HS-27A (cell line): ENCODE measurements at places on chromosomes 11 and 22.

GRCh38 chr22:48629631-48630432 is 1197.8 kb downstream of the BRD1 start:
- no peak for DNase-seq

- no peak for DNase-seq
Measured at GRCh38 chr11:20566591-20567434, 32.6 kb upstream of the SLC6A5 start.

DNA sequence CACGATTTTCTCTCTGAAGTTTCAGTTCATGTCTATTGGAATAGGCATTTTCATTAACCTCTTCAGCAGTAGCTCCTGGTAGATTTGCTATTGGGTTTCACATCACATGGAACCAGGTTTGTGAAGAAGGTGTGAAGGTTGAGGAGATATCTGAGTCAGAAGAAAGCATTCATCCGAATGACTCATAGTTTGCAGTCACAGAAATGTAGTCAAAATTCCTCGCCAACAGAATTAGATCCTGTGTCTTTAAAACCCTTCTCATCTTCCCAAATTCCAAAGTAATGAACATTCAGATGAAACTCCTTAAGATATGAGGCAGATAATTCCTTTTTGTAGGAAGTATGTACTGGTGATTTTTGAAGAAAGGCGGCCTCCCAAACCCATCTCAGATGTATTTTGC is 125.0 kb upstream of the LARGE1 start:
- DNase-seq: no peak

- no peak for DNase-seq
Measured at GRCh38 chr11:88164320-88164719, 10.9 kb downstream of the RAB38 start.

DNA sequence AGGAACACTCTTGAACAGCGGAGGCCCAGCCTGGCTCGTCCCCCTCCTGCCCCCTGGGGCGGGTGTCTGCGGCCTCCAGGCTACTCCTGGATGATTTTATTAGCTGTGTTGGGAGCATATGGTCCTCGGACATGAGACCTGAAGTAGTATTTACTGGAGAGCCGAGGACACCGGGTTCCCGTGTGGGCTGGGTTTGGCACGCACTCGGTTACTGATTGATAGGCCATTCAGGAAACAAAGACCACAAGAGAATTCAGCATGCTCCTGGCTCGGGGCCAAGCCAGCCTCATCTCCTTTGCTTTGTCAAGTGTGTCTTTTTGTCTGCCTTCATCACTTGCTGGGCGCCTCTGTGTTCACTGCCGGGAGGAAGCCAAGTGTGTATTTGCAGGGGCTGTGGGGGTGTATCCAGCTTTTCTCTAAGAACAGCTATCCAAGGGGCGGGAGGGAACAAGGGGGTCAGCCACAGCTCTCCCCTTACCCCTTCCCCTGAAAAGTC is 9.7 kb downstream of the FXYD2 start:
- no peak for DNase-seq

GRCh38 chr11:10807493-10808234 is 1.1 kb downstream of the EIF4G2 start:
- DNase-seq: no peak

DNA sequence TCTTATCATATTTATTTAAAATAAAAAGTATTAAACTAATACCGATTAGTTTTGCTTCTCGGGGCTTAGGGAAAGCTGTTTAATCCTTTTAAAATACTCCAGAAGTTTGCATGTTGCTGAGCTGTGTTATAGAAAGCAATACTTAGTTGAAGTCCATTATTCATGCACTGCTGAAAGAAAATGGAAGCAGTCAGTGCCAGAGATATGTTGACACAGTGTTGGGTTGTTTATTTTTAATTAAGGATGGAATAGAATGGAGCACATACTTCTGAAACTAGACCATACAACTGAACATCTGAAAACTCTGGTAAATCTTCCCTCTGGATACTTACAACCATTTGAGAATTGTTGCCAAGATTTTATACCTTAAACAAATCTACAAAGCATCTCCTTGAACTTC is 282.7 kb upstream of the CCDC179 start:
- no peak for DNase-seq

- no peak for DNase-seq
Measured at GRCh38 chr22:23376256-23376655, 195.9 kb downstream of the BCR start.

- DNase-seq: no peak
Measured at GRCh38 chr22:27213766-27214581, 556.6 kb downstream of the MIAT start.

GRCh38 chr22:42860968-42861367 is 3.9 kb upstream of the ARFGAP3 start:
- no peak for DNase-seq

DNA sequence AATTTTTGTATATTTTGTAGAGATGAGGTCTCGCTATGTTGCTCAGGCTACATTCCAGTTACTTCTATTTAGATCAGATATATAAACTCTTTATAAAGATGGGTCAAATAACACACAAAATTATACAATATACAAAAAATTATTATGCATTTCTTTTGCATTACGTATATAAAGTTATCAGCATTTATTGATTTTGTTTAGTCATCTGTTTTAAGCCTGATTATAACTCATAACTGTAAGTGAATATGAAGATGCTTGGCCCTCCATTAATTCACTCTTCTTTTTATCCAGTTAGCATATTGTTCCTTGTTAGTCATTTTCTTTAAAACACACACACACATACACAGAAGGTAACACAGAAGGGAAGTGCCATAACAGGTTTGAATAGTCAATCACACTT is 14.5 kb downstream of the AQP11 start:
- no peak for DNase-seq

DNA sequence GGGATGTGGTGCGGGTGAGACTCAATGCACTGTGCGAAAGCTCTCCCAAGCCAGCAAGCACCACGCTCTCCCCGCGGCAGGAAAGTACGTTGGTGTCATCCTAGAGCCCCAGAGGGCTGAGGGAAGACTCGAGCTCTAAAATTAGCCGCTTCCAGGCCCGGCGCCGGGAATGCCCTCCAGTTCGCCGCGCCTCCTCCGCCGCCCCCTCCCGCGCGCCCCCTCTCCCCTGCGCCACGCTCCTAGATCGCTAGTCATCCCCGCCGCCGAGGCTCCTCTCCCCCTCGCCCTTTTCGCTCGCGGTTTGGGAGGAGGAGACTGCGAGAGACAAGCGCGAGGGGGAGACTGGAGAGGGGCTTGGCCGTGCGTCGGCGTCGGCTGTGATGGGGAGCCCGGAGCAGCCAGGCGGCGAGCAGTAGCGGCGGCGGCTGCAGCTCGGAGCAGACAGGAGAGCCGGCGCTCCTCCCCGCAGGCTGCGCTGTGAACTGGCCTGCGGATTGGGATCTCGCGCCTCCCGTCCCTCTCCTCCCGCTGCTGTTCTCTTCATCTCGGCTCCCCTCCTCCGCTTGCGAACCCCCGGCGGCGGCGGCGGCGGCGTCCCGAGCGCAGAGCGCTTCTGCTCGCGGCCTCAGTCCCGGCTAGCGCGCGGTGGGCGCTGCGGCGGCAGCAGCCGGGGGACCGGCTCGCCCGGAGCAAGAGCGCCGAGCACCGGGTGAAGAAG is at the start of gene FAT3:
TSS of gene FAT3 (plus strand) at position 412 of the 718 bp plus-strand sequence. CDS start 127,295 bp downstream, outside the sequence.
- DNase-seq: no peak

DNA sequence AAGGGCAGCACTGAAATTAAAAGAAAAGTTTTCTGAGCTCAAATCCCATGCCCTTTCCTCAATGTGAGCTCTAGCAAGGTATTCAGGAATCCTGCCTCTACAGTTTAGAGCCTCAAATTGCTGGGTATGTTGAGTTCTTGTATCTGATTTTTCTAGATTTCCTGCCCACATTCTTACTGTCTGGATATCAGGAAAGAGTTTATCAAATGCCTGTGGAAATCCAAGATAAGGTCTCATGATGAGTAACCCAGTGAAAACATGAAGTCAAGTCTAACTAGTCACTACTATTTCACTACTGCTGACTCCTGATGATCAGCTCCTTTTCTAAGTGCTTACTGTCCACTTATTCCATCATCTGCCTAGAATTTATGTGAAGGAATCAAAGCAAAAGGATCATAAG is 29.8 kb downstream of the LIMK2 start:
- peak; percentile 34 for DNase-seq

- no peak for DNase-seq
Measured at GRCh38 chr22:25452116-25452700, 112.3 kb upstream of the GRK3 start.

DNA sequence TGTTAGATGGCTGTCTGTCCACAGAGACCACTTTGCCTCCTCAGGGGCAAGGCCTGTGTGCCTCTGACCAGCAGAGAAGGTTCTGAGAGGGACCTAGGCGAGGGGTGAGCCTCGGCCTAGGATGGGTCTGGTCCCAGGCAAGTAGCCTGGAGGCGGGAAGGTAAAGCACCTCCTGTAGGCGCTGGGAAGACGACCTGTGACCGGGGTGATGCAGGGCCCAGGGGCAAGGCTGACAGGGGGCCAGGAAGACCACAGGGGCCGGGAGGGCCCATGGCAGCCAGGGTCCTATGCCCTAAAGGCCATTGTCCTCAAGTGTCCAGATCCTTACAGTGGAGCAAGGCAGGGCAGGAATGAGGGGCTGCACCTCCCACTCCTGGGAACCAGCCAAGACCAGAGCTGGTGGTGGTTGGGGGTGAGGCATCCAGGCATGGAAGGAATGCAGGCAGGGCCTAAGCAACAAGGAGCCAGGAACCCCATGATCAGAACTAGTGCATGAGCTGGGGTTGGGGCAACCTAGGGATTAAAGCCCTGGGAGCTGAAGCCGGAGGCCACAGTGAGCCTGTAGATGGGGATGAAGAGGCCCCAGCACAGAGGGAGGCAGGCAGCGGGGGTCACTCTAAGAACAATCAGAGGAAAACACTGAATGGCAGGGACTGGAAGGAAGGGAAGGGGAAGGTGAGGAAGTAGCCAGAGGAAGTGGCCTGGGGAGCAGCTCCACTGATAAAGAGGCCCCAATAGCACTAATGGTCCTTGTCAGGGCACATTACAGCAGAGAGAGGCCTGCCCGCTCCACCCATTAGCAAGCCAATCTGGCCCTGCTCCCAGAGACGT is 32.9 kb upstream of the KLHL35 start:
- DNase-seq: peak; percentile 59

DNA sequence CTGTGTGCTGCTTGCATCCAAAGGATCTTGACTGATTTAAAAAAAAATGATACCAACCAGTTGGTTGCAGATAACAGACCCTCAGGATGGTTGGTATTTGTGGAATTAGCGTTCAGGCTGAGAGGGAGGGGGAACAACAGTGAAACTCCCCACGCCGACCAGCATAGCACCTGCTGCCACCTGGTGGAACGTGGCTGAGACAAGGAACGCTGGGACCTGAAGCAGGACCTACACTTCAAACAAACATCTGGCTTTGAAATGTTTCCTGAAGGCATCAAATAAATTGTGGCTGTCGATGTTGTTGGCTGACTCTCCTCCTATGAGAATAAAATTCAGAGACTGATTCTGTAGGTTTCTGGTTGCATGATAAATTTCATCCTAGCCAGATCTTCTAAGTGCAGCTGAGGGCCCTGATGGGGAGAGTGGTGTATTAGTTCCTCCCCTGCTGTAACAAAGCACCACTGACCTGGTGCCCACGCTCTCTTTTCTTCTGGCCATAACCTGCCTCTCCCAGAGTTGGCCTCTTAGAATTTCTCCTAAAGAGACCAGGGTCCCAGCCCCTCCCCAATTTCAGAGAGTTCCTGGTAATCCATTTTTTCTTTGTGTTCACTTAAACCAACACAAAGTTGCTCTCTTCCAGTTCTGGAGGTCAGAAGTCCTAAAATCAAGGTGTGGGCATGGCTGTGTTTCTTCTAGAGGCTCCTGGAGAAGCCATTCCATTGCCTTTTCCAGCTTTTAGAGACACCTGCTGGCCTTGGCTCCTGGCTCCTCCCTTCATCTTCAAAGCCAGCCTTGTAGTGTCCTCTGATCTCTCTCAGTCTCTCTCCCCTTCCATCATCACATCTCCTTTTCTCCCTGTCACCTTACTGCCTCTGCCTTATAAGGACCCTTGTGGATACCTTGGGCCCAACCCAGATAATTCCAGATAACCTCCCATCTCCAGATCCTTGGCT is 17.3 kb downstream of the APOL2 start:
- no peak for DNase-seq

- DNase-seq: no peak
Measured at GRCh38 chr22:22073769-22074561, 91.4 kb upstream of the TOP3B start.

DNA sequence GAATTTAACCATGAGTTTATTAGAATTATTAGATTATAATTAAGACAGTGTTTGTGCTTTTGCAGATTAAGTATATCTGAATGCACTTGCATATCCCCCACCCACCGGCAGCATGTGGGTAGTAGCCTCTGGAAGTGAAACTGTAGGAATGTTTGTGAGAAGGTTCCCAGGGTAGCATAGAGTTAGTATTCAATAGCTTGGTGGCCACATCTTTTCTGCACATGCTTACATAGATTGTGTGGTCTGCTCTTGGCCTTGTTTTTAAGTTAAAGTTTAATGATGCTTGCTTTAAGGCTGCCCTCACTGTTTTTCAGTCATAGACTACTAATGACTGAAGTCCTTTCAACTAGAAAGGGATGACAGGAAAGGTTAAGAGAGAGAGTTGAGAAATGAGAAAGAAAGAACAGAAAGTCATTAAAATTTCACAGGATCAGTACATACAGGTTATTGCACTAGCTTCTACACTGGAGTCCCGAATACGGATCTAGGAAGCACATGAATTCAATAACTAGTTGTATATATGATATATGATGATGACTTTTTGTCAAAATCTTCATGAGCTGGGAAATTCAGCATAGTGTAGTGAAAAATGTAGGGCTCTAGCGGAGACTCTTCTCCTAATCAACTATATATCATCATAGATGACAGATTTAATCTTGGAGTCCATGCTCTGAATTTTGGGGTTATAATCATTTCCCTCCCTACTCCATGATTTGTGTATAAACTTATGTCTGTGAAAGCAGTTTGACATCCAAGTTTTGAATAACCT is 137.1 kb downstream of the ARHGAP42 start:
- DNase-seq: no peak

GRCh38 chr11:67356864-67357561 is 3.7 kb upstream of the POLD4 start:
- no peak for DNase-seq

DNA sequence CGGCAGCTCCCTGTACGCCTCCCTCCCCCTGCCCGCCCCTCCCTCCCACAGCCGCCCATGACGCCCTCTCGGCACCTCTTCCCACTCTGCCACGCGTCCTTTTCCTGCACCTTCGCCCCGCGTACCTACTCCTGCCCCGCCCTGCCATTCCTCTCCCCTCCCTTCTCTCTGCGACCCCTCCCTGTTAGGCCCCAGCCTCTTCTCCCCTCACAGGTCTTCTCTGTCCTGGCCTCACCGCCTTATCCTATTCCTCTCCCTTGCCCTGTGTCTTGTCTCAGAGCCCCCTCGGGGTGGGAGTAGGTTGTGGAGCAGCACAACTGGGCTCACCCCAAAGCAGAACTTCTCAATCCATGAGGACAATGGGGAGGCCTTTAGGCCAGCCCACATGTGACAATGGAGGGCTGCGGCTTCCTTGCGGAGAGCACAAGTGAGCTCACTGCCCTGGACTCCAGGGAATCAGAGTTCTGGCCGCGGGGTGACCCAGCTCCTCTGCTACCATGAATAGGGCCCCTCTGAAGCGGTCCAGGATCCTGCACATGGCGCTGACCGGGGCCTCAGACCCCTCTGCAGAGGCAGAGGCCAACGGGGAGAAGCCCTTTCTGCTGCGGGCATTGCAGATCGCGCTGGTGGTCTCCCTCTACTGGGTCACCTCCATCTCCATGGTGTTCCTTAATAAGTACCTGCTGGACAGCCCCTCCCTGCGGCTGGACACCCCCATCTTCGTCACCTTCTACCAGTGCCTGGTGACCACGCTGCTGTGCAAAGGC is 539 bp downstream of the SLC35C1 start:
- DNase-seq: peak; percentile 19

- DNase-seq: no peak
Measured at GRCh38 chr22:36913427-36914389, at the start of gene CSF2RB. Gene CSF2RB, plus strand, starts transcription at chr22:36913628. Its CDS starts 8,580 bp downstream, at chr22:36922208.
